ENCODE measurements at places on chromosomes 3 and 15.

DNA sequence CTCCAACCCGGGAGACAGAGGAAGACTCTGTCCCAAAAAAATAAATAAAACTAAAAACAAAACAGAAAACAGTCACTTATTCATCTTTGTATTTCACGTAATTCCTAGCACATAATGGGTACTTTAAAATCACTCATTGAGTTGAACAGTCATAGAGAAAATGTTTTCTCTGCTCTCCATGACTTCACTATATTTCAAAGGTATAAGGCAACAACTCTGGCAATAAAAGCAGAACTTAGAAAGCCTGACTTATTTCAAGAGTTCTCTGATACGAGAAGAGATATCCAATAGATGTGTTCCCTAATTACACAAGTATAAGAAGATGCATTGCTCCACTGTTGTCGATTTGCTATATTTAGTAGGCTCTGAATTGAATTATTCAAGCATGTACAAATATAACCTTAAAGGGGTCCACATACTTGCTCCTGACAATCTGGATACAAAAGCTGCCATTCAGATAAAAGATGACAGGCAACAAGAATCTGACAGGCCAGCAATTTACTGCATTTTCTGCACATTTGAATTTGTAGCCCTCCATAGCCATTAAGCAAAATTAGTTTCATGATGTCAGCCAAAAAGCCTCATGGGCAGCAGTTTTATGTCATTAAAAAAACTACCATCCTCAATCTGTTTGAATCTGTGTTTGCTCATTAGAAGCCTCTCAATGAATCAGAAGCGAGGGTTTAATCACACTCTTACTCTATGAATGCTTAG, 47.9 kb downstream of the PEAK1 start:
- no peak for DNase-seq

DNA sequence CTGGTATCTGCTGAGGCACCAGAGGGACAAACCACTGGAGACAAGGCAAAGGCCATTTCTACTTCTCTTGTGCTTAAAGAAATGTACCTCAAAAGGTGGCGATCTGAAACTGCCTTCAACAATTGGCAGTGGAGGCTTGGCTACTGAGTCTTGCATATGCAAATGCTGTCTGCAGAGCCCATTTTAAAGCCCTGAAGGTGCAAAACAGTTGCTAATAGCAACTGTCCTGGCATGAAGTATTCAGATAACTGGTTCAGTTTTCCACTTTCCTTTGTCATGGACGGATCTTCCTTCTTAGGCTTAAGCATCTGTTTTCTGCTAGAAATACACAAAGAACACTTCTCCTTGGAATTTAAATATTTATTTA, 71.4 kb upstream of the PSMD6 start:
- no peak for DNase-seq

DNA sequence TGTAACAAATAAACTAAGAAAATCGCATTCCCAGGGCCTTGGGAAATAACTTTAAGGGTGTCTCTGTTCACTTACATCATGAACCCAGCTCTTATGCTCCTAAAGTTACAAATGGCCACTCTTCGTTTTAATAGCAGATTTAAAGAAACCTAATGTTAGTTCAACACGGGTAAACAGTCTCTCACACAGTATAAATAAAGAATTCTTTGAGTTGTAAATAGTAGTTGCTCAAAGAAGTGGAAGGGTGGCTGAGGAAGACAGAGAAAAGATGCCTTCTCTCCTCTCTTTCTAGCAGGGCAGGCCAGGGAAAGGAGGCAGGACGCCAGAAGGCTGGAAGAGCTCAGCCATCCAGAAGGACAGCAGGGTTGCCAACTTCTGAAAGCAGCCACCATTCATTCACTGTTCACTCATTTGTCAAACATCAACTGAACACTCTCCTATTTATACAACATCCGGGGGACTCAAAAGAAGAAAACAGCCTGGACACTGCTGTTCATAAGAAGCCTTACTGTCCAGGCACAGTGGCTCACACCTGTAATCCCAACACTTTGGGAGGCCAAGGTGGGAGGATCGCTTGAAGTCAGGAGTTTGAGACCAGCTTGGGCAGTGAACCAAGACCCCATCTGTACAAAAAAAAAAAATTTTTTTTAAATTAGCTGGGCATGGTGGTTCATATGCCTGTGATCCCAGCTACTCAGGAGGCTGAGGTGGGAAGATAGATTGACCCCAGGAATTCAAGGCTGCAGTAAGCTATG, 47.3 kb downstream of the WWTR1 start:
- no peak for DNase-seq

GRCh38 chr15:78914027-78914764, 30.6 kb downstream of the CTSH start:
- DNase-seq: no peak

DNA sequence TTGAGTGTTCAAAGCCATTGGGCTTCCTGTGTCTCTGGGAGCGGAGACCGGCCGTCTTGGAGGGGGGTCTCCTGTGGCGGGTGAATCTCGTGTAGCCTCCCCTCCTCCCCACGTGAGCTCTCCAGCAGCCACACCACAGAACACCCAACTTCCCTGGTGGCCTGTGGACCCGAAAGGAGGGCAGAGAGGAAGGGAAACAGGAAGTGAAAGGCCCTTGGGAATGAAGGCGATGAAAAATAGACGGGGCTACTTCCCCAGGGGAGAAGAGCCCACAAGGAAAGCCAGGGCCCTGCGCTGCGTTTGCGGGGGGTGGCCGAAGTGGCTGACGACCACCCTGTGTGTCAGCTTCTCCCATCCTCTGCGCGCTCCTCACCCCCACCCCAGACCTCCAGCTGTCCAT, 5.4 kb downstream of the ANKRD63 start:
- no peak for DNase-seq

GRCh38 chr15:100682468-100682867, 80.1 kb downstream of the ASB7 start:
- DNase-seq: no peak

DNA sequence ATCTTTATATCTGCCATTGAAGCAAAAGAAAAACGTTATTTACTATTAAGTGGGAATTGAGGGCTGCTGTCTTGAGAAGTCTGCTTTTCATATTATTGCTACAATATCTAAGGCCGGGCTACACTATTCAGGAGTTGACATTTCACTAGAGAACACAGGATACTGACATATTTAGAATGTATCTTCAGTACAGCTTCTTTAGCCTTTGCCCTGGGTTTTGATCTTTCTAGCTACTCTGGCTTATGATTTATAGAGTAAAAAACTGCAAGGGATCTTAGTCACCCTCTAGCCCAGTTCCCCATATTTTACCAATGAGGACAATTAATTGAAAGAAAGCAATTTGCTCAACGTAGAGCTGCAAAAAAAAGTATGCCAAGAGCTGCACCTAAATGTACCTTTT, 307.4 kb upstream of the DPPA4 start:
- DNase-seq: no peak

GRCh38 chr3:148319161-148319915, 378.4 kb upstream of the AGTR1 start:
- DNase-seq: no peak

DNA sequence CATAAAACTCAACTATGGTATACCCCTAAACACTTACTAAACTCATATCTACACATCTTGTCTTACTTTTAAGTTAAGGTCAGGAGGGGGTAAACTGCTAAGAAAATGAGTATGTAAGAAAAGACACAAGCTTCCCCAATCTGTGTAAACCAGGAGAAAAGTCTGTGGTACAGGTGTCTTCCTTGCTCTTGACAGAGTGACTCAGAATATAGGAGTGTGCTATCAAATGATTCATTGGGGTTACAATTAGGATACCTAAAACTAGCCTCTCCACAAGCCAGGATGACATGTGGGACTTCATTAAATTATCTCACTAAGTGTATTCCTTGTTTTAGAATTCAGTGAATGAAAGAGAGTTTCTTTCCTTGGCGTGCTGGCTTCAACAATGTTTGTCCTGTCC, 274.8 kb downstream of the BBX start:
- no peak for DNase-seq

DNA sequence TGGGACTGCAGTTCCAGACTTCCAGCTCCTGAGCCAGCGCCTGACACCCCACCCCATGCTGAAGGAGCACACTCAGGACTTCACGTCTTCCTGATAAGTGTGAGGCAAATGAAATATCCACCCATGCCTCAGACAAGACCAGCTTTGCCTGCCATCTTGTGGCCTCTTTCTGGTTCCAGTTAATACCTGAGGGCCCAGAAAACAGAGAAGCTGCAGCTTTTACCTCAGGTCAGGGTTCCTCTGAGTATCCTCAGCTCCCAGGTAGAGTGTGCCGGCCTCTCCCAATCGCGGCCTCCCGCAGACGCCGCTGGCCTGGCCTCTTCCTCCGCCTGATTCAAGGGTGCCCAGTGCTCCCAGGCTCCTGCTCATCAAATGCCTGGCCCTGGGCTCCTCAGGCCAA, 5.1 kb upstream of the KLHL6 start:
- no peak for DNase-seq

DNA sequence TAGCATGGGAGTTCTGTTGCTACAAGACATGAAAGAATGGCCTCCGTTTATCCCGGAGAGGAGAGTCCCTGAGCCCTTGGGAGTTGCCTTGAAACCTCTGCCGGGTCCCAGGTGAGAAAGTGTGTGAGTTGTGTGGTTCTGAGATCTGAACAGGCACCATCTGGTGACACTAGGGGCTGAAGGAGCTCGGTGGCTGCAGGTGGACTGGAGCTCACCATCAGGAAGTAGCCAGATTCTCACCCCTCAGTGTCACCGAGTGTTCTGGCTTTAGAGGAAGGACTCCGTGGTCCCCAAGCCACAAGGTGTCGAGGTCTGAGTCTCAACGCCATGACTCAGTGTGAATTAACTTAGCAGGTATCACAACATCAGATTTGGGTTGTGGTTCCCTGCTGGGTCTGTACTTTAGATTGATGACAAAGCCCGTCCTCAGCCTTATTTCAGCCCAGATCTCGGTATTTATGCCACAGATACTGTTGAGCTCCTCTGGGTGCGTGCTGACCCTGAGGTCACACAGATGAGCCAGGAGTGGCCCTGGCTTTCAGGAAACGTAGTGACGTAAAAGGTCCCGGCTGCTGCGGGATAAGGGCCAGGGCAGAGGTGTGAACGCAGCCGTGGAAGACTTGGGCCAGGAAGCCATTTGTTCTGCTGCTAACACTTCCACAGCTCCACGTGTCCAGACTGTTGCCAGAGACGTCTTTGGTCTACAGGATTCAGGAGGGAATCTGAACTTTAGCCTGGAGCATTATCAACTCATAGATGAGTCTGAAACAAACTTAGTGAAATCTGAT, 54.4 kb downstream of the PGPEP1L start:
- DNase-seq: no peak

GRCh38 chr3:82202269-82202668, 440.8 kb upstream of the GBE1 start:
- DNase-seq: no peak

DNA sequence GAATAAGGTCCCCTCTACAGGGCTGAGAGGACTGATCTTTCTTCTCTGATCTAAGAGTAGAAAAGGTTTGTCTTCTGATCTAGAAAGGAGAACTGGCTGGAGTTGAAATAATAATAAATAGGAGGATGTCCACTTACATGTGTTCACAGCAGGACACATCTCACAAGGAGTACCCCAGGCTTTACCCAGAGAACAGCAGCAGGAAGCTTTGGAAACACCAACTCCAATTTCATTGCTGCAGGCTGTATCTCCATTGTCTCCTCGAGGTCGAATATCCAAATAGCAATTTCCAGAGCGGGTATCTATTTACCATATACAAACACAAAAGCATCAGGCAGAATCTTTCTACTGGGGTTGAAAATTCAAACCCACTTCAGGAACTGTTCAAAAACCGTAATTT, 136.6 kb downstream of the DUT start:
- DNase-seq: no peak

DNA sequence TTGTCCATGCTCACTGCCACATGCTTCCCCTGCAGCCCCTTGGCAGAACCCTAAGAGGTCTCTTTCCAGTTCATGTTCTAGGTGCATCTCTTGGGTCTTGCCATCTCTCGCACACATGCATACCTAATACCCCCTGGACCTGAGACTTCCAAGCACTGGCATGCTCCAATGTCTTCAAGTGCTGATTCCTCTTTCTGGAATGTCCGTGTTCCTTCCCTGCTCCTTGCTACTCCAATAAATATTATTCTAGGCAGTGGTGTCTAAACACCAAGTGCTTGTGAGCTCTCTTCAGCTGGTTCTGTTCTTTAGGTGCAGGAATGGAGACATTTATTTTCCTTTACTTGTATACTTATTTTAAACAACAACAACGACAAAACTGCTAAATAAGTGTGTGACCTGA, 370.1 kb downstream of the LPP start:
- no peak for DNase-seq

DNA sequence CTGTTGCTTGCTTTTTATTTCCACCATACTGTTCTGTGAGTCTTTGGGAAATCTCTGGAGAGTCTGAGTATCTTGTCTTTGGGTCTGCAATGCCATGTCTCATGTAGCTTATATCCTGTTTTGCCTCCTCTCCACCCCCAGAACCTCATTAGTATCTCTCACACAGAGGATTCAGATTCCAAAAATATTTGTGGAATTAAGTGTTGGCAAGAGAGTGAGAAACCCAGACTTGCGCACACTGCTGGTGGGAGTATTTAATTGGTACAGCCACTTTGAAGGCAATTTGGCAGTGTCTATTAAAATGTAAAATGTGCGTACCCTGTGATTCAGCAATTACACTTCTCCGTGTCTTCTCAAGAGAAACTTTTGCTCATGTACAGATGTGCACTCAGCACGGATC, 68.6 kb downstream of the ZNF621 start:
- DNase-seq: no peak

DNA sequence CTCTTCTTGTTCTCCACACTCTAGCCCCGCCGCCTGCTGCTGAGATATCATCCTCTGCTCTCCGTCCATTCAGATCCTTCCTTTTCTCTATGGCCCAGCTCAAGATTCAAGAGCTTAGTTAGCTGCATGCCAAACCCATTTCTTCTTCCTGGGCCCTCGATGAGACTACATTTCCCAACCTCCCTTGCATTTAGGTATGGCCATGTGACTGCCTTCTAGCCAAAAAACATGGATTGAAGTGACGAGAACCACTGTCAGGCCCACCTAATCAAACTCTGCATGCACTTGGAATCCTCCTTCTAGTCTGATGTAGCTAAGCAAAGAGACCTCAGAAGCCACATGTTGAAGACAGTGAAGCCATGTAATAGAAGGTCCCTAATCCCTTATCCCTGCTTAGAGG, 308.2 kb downstream of the VPS13C start:
- no peak for DNase-seq

- no peak for DNase-seq
These were observed 3.9 kb downstream of the THBS1 start for GRCh38 chr15:39584662-39585388.

GRCh38 chr15:94196531-94196930, 34.8 kb upstream of the MCTP2 start:
- DNase-seq: no peak
